ENCODE measurements at places on chromosomes 11 and 22.

DNA sequence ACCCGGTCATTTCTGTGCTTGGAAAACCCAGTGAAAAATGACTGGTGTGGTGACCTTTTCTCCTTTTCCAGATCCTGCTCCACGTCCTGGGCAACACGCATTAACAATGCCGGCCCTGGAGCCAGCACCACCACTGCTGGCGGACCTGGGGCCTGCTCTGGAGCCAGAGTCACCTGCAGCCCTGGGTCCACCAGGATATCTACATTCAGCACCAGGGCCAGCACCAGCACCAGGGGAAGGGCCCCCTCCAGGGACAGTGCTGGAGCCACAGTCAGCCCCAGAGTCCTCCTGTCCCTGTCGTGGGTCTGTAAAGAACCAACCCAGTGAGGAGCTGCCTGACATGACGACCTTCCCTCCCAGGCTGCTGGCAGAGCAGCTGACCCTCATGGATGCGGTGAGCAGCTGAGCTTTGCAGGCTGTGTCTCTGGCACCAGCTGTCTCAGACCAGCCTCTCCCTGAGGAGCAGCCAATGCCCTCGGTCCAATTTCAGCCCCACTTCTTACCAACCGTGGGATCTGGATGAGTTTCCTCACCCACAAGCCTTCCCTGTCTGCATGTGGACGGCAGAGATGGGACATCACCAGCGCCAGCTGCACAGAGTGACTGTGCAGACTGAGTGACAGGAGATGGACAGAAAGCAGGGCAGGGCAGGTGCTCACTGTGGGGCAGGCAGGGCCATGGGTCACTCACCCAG is 1.9 kb downstream of the RGL4 start:
- no peak for DNase-seq

- DNase-seq, result no peak
Observed at GRCh38 chr22:43042101-43042780, 27.3 kb upstream of the PACSIN2 start.

GRCh38 chr11:765025-765801 is 12.1 kb downstream of the GATD1 start:
- no peak for DNase-seq

GRCh38 chr22:46447906-46448305 is 89.5 kb downstream of the CELSR1 start:
- DNase-seq, result no peak

DNA sequence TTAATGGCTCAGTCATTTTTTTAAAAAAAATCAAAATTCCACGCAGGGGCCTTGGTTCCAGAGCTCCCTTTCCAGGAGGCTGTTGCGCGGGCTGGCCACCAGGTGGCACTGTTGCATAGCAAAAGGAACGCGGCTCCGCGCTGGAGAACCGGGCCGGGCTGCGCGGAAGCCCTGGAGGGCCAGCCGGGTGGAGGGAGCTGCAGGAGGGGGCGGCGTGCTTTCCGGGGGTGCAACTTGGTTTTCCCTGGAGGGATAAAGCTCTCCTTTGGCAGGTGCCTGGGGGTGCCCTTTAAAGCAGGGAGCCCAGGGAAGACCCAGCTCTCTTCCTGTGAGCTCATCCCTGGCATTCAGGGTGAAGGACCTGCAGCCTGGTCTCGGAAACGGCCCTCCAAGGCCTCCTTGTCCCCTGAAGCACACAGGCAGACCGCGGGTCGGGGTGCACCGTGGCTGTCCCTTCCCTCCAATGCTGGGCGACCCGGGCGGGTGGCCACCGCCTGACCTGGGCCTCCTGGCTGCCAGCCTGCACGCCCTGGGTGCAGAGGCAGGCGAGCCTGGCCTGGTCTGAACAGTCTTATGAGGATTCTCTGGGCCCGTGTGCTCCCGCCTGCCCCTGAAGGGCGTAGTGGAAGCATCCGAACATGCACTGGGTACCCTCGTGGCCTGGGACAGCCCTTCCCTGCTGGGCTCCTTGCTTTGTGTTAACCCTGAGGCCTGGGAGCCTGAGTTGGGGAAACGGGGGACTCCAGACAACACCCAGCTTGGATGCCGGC is 23.4 kb downstream of the KRTAP5-5 start:
- peak; percentile 55 for DNase-seq

DNA sequence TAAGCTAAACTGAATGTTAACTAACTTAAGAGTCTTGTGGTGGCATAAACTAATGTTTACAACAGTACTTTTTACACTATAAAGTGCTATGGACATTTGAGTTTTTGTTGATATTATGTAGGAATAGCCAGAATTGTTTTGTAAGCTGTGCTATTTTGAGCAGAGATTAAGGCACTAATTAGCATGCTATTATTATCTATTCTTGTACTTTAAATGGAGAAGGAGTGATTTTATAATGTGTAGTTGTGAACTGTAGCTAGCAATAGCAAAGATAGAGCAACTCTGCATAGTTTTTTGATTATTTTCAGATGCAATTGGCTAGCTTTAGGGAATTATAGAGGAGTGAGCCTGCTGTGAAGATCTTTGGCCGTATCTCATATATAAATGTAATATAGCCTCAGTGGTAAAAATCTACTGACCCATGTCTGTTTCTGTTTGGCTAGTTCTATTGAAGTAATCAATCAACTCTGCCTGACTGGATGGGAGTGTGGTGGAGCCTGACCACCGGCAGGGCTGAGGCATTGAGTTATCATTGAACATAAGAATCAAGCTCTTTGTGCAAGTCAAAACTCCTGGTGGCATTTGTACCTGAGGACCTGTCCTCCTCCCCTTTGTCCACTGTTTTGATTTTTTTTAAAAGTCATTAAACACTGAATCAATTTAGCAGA is 34.3 kb downstream of the NCAM1 start:
- no peak for DNase-seq

DNA sequence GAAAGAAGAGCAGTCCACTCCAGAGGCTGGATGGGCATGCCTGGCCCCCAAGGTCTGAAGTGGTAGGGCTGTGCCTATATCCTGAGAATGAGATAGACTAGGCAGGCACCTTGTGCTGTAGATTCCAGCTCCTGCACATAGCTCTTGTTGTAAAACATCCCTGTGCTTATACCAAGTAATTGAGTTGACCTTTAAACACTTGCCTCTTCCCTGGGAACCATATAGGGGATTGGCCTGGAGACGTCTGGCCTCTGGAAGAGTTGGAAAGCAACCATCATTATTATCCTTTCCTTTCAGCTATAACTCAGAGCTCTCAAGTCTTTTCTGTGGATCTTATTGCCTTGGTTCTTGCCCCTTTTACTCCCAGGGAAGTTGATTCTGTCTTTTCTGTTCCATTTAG is 15.1 kb downstream of the LIMK2 start:
- no peak for DNase-seq

DNA sequence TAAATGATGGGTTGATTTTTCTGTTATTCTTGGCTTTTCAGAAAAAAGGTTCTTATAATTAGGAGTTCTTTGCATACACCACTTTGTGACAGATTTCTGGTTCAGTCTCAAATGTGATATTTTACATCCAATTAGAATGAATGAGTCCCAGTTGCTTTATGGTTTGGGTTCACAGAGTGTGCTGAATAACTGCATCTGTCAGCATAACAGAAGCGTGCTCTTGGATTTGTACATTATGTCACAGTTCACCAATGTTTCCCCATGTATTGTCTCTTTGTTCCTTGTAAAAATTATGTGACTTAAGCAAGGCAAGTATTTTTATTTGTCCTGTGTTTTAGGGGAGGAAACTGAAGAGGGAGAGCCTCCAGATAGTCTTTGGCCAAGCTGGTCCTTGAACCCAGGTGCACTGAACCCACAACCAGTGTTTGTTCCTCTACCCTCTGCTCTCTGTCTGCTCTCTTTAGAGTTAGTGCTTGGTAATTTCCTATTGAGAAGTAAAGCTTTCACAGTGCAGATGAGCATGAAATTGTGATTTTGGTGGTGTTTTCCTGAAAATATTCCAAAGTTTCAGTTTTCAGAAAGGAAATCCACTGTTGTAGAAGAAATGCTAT is 107.5 kb downstream of the TBC1D22A start:
- no peak for DNase-seq

GRCh38 chr11:116310226-116310625 is 462.6 kb downstream of the BUD13 start:
- DNase-seq, result no peak

GRCh38 chr11:134921938-134922337 is 509.9 kb upstream of the B3GAT1 start:
- no peak for DNase-seq

GRCh38 chr11:127247261-127247851 is 246.8 kb upstream of the KIRREL3 start:
- no peak for DNase-seq

GRCh38 chr22:31646186-31647019 is 15.6 kb downstream of the PISD start:
- DNase-seq, result no peak

DNA sequence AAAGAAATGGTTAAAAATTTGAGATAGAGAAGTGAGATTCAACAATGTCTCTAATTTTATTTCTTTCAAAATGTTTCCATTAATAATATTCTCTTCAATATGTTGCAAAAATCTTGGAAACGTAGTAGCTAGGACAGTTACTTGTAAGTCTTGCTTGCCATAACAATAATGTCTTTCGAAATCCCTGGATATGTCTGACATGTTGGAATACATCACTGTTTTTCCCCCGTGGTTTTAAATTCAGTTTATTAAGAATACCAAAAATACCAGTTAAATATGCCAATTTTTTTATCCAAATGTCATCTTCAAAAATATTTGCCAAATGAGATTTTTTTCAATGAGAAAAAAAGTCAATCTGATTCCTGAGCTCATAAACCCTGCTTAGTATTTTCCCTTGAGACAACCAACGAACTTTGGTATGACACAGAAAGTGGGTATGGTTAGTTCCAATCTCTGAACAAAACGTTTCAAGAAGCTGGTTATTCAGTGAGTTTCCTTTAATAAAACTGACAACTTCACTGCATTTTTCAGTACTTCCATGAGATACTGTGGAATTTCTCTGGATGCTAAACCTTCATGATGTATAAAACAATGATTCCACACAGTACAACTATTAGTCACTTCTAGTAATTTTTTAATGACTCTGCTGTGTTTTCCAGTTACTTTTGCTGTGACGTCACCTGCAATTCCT is 36.7 kb upstream of the AMPD3 start:
- no peak for DNase-seq

DNA sequence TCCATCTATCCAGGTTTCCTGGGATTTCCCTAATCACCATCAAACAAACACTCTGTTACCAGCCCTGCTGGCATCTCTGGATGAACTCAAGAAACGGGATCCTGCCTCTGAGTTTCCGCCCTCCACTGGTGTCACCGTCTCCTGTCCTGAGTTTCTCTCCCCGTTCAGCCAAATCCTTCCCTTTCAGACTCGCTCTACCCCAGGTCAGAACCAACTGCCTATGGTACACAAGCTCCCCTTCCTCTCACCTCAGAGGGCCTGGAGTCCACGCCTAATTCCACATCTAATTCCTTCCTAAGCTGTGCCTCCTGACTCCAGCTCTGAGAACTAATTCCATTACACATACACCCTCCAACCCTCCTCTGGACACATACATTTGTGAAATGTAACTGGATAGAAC is 96.1 kb downstream of the SHANK2 start:
- no peak for DNase-seq

DNA sequence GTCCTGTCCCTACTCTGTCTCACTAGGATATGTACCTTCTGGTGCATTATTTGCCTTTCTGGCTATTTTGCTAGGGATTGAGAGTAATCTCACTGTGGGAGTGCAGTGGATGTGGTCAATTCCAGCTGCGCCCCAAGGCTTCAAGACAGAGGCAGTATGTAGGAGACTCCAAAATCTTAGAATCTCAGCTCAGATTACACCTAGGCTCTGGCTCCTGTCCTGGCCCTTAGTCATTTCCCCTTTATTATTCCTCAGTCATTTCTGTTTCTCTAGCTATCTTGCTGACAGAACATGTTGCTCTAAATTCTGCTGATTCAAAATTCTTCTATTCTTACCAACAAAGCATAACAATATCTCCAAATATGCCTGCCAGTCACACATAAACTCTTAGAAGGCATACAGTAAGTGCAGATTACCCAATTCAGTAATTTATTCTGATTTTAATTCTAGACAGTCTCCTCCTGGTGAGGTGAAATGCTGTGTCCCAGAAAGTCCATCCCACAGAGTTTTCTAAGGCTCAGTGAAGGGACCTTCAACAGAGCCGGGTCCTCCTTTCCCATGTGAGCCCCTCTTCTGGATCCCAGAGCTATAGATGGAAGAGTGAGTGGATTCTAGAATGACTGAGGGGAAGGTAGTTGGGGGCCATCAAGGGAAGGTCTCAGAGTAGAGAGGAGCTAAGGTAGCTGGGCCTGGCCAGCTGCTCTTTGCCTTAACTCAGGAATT is 24.3 kb upstream of the GLYATL1 start:
- DNase-seq, result no peak

DNA sequence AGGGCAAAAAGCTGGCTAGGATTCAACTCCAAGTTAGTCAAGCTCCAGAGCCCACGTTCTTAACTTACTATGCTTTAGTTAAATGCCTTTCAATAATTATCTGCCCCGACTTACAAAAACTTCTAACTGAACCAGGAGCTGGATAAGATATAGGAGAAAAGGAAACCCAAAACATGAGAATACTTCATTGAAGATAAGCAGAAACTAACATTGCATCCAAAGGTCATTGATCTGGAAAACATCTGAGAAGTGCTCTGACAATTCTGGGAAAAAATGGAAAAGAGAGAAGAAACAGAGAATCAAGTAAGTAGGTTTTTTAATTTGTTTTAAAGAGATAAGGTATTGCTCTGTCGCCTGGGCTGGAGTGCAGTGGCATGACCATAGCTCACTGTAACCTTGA is 27.2 kb downstream of the ACAT1 start:
- DNase-seq, result no peak

- no peak for DNase-seq
Observed at GRCh38 chr11:77130763-77131513, 2.9 kb downstream of the MYO7A start.

- DNase-seq, result no peak
Observed at GRCh38 chr11:105783216-105783615, 173.3 kb downstream of the GRIA4 start.

DNA sequence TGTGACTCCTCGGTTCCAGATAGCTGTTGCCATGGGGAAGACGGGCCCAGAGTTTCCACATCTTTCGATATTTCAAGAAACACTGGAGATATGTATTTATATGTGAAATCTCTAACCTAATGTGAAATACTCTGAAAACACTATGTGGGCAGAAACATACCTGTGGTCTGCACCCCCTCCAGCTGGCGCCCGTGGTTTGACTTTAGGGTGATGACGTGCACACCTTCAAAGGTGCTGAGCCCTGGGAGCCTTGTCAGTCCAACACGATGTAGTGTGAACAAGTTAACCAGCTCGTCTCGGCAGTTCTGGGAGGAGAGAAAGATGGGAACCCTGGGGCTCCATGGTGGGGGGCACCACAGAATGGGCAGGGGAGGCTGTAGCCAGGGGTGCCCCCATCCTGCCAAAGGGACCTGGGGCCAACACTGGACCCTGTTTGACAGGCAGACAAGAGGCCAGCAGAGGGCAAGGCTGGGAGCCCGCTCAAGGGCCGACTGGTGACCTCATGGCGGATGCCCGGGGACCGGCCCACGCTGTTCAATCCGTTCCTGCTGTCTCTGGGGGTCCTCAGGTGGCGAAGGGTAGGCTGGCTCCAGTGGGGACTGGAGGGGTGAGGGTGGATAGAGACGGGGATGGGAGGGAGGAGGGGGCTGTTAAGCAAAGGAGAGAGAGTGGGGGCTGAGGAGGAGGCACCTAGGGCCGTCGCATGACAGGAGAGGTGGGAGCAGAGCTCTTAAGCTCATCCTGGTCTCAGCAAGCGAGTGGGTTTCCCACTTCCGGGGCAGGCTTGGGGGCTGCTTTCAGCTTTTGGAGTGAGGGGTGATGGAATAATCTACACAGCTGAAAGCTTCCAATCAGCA is 43.8 kb downstream of the TRIOBP start:
- DNase-seq, result no peak

All from activated CD8-positive, alpha-beta memory T cell treated with anti-CD3 and anti-CD28 coated beads for 4 hours (primary cell).